ENCODE measurements at places on chromosomes 16 and 17. TPM values are rescaled to one million over a fixed set of nuclear protein-coding genes. Genes with fewer than 3 reads are reported as not detected.

The MPP2 gene
- not detected for total RNA-seq

The ZNF624 gene
- total RNA-seq = 5.1 TPM

The FAM83G gene
- total RNA-seq = 60.3 TPM

The RAD51D gene
- 3.1 TPM for total RNA-seq

The MPV17L gene
- total RNA-seq = 1.4 TPM

The CWC25 gene
- total RNA-seq = 13.0 TPM
